ENCODE measurements at places on chromosomes 1 and 21. TPM values are rescaled to one million over a fixed set of nuclear protein-coding genes. Genes with fewer than 3 reads are reported as not detected.

Gene ASPM
- total RNA-seq, result 15.9 TPM

Gene AGTRAP
- total RNA-seq, result 89.7 TPM

Gene PMVK
- total RNA-seq, result 13.7 TPM

Gene IFI44
- total RNA-seq, result 2.8 TPM

Gene YBX1
- 948 TPM for total RNA-seq

Gene PTPN22
- total RNA-seq, result 1.1 TPM

Gene OVAAL
- total RNA-seq, result not detected

Gene KCNA10
- total RNA-seq, result not detected

Gene LCE3E
- total RNA-seq, result 0.63 TPM

Gene SLC22A15
- total RNA-seq, result 3.3 TPM

Gene CXADR
- 13.3 TPM for total RNA-seq

Gene IQGAP3
- 22.3 TPM for total RNA-seq

Gene OR2T33
- not detected for total RNA-seq

Gene ZNF683
- total RNA-seq, result not detected

Gene HHAT
- total RNA-seq, result 3.3 TPM

Gene ATP5PB
- total RNA-seq, result 380 TPM

Gene FAM163A
- total RNA-seq, result not detected

Gene PSMB4
- total RNA-seq, result 327 TPM

Gene PEX11B
- 31.9 TPM for total RNA-seq

Gene IL22RA1
- total RNA-seq, result 2.1 TPM

Gene ESRRG
- not detected for total RNA-seq

Gene ADARB1
- total RNA-seq, result 9.2 TPM

Gene SGIP1
- 5.2 TPM for total RNA-seq

Gene MIA3
- 15.1 TPM for total RNA-seq

Gene GBP3
- 25.5 TPM for total RNA-seq
